ENCODE measurements at places on chromosomes 7 and 10. TPM values are rescaled to one million over a fixed set of nuclear protein-coding genes. Genes with fewer than 3 reads are reported as not detected.

TAS2R3 gene
- 0.19 TPM for polyA plus RNA-seq

NUTM2E gene
- polyA plus RNA-seq: 0.09 TPM

CALHM3 gene
- not detected for polyA plus RNA-seq

SLC25A28 gene
- polyA plus RNA-seq: 20.4 TPM

ATAD1 gene
- polyA plus RNA-seq: 31.3 TPM

ANKRD61 gene
- 0.22 TPM for polyA plus RNA-seq

PON3 gene
- polyA plus RNA-seq: not detected

FEZF1 gene
- not detected for polyA plus RNA-seq
